ENCODE measurements at places on chromosomes 7 and 10.
A peak's percentile ranks its signal among the peaks of the same experiment; 100 is the strongest.

- peak; percentile 27 for DNase-seq
Measured at GRCh38 chr10:71727105-71727737, 7.6 kb upstream of the C10orf105 start.

DNA sequence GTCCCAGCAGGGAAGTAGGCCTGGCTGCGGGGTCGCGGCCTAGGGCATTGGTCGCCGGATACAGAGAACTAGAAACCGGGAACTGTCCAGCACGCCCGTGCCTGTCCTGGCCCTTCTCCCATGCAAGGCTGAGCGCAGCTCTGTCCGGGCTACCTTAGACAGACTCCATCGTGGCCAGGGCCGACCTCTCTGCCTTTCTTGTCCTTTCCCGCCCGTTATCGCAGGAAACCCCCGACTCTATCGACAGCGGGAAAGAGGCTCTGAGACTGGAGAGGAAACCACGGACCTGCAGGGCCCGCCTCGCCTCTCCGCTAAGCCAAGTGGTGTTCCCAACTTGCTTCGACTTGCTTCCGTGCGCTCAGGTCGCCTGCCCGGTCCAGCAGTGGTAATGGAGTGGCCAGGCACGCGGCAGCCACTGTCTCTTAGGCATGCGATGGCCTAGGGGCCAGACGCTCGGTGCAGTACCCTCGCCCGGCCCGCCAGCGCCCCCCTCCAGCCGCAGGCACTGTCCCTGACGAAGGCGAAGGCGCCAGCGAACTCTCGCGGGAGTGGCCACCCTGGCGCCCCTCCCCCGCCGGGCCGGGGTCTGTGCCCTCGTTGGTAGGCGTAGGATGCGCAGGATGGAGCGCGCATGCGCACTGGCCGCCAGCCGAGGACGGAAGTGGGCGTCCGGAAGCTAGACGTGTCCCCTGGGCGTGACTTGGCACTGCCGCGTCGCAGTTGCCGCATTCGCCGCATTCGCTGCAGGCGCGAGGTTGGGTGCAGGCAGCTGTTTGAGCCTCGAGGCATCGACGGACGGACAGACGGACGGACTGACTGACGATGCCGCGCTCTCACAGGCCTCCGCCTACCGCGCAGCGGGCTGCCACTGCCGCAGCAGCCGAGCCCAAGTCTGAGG lies 54.4 kb downstream of the MCMBP start:
- peak; percentile 5 for DNase-seq

- DNase-seq: peak; percentile 6
Measured at GRCh38 chr10:16915300-16915699, 98.1 kb upstream of the RSU1 start.

- DNase-seq: peak; percentile 3
Measured at GRCh38 chr10:124003070-124003419, 90.4 kb downstream of the CHST15 start.

DNA sequence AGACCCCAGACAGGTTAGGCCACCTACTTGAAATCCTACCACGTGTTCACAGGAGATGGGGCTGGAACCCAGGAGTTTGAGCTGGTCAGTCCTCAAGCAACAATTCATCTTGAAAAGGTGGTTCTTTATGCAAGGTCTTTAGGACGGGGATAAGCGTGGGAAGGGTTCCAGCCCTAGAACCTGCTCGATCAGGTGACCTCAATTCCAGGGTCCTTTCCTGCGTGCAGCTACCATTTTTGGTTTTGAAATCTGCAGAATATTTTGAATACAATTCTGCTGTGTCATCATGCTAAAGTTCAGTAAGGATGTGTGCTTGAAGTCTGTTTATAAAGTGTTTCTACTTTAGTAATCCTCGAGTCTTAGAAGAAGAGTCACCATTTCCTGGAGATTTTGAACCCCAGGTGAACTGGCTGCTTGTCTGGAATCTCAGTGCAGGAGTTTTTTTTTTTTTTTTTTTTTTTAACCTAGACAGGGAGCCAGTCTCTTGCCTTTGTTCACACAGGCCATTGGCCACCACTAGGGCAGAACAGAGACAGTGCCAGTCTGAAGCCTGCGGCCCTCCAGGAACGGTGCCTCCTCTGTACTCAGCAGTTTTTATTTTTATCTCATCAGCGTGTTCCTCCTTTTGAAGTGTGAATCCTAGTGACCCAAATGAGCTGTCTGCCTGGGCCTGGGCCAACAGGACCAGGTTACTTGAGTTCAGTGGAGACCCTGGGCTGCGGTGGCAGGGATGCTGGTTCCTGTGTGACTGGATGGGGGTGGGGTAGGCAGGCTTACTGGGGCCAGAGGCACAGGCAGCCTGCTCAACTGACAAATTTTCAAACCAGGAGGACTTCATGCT lies 54.6 kb downstream of the EEPD1 start:
- peak; percentile 87 for DNase-seq

DNA sequence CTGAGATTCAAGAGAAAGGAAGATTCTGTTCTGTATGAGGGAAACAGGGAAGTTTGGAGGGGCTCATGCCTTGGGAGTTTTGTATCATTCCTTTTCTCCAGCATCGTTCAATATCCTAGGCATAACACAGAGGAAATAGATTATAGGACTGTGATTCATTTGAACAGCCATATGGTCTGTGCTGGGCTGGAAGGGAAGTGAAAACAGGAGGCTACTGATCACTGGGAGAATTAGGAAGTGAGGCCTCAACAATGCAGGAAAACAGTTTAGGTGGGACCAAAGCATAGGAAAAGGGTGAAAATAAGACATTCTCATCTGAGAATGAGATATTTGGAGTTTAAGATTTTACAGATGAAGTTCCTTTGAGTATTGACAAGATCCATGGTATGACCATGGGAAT lies 70.7 kb upstream of the MKX start:
- DNase-seq: peak; percentile 35

DNA sequence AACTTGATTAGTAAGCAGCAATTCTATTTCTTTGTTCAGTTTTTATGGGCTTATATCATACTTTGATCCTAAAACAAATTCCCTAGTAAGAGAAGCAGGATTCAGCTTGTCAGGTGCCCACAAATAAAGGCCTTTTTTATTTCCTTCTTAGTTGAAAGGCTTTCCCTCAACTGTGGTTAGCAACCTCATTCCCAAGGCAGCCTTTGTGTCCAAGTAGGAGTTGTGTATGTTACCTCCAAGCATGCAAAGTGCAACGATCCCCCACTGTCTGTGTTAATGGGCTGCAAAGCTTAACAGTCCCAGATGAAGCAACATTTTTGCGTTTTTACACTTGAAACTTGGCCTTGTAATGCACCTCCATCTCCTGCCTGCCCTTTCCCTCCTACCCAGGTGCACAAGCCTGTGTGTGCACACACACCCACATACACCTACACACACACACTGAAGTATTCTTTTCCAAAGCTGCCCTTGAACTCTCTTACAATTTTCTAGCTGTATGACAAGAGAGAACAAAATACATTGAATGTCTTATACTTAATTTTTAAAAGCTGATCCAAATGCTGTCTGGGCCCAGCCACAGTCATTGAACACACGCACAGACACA lies 278.2 kb downstream of the SNX13 start:
- no peak for DNase-seq

- DNase-seq: no peak
Measured at GRCh38 chr10:30705101-30705624, 75.6 kb upstream of the LYZL2 start.

- no peak for DNase-seq
Measured at GRCh38 chr10:110378533-110379108, 73.9 kb upstream of the SMNDC1 start.

- DNase-seq: no peak
Measured at GRCh38 chr7:27870595-27870994, 130.6 kb downstream of the TAX1BP1 start.

DNA sequence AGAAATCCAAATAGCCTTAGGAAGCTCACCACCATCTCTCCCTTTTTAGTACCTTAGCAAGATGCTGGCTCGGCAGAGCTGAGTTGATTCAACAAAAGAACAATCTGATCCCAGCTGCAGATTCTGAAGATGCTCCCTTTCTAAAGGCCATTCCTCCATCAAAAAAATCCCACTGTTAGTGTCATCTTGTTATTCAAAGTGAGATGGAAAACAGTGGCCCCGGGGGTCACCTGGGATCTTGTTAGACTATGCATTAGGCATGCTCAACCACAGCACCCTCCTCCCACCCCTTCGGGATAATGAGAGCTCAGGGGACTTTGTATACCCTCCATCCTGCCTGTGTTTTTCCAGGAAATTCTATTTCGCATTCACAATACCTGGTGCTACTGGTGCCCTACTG lies 2.4 kb downstream of the NCAPG2 start:
- no peak for DNase-seq

- no peak for DNase-seq
Measured at GRCh38 chr10:31087011-31087410, 55.3 kb upstream of the ZNF438 start.

GRCh38 chr7:17640730-17641377 lies 299.4 kb downstream of the SNX13 start:
- DNase-seq: peak; percentile 63

DNA sequence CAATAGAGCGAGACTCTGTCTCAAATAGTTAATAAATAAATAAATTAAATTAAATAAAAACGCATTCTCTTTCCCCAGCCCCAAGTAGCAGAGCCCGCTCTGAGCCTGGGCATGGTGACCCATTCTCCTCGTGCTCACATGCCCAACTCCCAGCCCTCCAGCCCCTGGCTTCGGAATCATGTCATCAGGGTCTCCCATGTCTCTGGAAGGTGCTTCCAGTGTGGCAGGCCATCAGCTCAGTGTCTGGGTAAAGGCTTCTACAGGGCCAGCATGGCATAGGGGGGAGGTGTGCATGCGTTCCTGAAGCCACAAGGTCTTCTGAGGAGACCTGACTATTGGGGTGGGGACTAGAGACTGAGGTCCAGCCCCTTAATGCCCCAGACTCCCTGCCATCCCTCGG lies 72.8 kb downstream of the ALOX5 start:
- no peak for DNase-seq

DNA sequence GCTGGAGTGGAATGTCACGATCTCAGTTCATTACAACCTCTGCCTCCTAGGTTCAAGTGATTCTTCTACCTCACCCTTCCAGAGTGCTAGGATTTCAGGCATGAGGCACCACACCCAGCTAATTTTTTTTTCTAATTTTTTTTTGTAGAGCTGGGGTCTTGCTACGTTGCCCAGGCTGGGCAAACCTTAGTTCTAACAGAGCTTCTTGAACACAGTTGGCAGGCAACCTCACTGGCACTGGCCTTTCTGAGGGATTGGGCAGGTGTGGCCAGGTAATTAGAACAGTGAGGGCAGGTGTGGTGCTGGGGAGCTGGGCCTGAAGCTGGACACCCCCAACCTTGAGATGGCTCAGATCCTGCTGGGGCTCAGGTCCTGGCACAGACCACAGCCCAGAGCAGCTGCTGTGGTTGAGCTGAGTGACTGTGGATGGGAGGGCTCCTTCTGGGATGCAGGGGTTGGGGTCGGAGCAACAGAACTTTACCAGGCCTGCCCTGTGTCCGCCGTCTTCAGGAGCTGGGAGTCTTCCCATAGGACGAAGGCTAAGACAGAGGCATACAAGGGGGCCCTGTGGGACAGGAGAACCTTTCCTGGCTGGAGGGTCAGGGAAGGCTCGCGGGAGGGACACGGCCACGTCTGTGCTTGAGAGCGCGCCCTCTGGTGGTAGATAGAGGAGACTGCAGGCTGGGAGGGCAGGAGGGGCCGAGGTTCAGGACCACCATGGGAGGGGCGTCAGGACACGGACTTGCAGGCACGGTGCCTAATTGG lies 48.2 kb downstream of the COL26A1 start:
- peak; percentile 40 for DNase-seq

- no peak for DNase-seq
Measured at GRCh38 chr7:25894002-25894901, 257.7 kb upstream of the NFE2L3 start.

DNA sequence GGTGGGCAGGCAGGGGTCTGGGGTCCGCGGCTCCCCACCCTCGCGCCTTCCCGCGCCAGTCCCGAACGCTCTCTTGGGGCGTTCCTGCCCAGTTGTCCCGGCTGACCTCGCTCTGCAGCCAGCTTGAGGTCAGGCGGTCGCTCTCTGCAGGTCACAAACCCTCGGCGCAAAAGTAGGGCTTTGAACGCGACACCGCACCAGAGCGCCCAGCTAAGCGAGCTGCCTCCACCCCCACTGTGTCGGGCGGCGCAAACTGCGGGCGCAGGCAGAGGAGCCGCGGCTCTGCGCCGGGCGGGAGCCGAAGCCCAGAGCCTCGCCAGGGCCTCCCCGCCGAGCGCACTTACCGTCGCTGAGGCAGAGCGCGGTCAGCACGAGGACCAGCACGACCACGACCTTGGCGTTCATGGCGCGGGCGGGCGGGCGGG lies 284 bp downstream of the CXCL12 start:
- no peak for DNase-seq

DNA sequence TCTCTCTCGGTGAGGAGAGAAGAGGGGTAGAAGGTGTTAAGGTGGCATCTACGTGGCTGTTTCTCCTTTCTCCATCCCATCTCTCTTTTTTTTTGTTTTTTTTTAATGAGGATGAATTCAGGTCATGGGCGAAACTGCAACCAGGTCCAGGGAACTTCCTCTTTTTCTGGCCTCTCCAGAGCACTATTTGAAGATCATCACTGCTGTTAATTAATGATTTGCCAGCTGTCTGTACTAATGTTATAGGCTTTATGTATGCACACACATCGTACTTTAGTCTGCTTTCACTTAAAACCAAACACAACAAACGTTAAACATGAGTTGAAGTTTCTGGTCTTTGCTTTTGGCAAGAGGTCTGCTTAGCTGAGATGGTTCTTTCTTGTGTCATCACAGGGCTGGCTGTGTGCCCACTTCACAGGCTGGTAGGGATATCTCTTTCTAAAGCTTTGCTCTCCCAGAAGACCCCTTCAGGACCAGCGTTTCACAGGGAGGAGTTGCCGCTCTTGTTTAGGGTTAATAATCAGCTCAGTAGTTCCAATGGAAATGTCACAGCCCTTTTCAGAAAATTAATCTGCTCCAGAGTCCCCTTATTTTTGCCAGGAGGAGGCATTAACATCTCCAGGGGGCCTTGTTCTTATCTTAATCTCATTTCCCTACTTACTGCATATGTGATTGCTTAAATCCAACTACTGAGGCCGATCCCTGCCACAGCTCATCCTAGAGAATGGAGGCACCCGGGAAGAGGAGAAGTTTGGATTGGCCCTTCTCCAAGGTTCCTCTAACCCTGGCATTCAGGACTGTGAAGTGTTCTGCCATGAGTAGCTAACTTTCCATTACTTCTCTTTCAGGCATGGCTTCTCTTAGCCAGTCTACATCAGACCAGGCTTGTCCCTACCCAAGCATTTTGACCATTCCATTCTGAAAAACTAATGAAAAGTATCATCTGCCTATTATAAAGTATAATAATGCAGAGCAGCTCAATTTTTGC lies 273.9 kb upstream of the NFE2L3 start:
- DNase-seq: no peak

DNA sequence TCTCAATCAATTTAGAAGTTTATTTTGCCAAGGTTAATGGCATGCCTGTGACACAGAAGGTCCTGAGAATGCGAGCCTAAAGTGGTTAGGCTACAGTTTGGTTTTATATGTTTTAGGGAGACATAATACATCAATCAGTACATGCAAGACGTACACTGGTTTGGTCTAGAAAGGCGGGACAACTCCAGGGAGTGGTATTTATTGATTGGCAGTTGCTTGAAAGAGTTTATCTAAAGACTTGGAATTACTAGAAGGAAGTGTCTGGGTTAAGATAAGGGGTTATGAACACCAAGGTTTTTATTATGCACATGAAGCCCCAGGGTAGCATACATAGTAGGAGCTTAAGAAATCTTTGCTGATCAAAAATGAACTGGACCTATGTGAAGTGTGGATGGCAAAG lies 21.5 kb downstream of the NPVF start:
- no peak for DNase-seq
